ENCODE measurements at places on chromosomes 2 and 18. TPM values are rescaled to one million over a fixed set of nuclear protein-coding genes. Genes with fewer than 3 reads are reported as not detected.

The TUBA4B gene
- not detected for total RNA-seq

DNA sequence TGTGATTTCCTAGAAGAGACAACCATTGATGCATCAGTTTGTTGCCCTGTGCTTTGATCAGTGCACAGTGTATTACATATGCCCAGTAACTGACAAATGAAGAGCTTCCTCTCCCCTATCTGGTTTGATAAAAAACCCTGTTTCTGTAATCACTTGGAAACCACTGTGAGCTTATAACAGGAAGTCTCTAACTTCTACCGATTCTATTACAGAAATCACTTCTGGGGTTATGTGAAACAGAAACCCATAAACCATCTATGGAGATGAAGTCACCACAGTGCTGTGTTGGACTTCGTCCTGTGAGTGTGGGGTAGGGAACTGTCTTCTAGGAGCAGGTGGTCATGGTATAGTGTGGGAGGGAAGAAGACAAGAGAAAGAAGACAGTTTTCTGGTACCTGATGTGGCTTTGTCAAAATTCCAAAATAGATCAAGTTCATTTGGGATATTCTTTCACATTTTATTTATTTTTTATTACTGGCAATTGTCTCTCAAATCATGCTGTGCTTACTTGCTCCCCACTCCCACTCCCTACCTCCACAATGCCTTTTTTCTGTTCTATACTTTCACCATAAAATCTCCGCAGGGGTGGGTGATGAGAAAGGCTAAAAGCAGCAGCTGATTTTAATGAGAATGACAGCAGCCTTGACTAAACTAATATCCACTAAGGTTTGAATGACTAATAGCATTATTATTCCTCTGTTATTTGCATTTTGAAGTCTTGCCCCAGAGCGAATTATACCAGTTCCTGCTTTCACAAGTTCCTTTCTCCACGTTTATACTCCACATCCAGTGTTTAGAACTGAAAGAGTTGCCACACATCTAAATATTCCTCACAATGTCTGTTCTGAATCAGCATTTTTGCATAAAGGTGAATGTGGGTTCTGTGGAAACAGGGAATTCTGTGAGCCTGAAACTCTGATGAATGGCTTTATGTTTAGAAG is 41.7 kb upstream of the RND3 start:
- no peak for DNase-seq

The NTSR2 gene
- 1.6 TPM for total RNA-seq

The AGFG1 gene
- 265 TPM for total RNA-seq

DNA sequence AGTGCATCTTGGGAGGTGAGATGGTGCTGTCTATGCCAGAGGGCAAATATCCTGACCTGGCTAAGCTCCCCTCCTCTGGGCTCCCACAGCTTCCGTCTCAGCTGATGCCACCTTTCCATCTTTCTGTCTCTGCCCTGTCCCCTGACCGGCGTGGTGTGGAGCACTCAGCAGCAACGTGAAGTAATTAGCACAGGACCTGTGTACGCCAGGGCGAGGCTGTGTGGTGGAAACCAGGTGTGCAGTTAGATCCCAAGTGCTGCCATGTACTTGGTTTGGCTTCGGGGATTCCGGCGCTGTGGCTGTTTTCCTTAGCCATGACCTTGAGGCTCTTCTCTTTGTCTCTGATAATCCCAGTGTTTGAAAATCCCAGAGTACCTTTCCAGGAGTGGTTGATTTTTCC is 36.5 kb downstream of the COA5 start:
- no peak for DNase-seq

The SNTG2 gene
- total RNA-seq, result 14.0 TPM

GRCh38 chr18:76953583-76954233 is 131.4 kb downstream of the ZNF236 start:
- peak; percentile 44 for DNase-seq

The PLB1 gene
- 15.4 TPM for total RNA-seq

The RAPGEF4 gene
- 24.6 TPM for total RNA-seq

The SOWAHC gene
- total RNA-seq, result 16.3 TPM

- DNase-seq, result no peak
Measured at GRCh38 chr2:66073172-66073571, 361.8 kb upstream of the MEIS1 start.

DNA sequence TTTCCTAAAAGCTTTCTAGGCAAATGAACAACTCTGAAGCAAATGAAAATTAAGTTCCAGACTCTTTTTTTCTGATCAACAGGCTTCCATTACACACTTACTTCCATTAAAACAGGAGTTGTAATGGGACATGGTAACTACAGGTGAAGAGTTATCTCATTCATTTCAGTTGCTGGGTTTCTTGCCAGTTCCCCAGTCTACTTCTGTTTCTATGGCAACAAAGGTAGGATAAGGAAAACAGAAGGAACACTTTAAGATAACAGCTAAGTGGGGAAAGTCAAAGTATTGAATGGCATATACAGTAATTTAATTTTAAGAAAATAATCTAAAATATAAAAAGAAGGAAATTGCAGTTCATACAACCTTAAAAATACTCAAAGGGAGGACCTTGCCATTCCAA is 25.1 kb downstream of the BAZ2B start:
- no peak for DNase-seq

The DSEL gene
- total RNA-seq, result 28.7 TPM

GRCh38 chr2:213306316-213306942 is 22.2 kb downstream of the SPAG16 start:
- no peak for DNase-seq

DNA sequence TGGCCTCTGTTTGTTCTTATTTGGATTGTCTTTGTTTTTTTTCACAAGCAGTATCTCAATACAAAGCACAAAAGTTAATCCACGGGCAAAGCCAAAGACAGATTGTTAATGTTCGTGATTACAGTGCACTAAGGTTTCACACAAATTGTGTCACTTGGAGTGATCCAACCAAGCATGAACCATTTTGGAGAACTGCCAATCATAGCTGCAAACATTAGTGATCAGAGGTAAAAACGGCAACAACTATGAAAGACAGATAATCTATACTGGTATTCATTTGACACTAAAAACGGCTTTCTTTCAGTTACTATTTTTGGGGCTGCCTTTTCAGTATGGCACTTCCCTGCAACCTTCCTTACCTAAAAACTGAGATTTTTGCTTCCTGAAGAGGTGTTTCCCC is 213.1 kb upstream of the GULP1 start:
- DNase-seq, result no peak

The SF3B1 gene
- 260 TPM for total RNA-seq

DNA sequence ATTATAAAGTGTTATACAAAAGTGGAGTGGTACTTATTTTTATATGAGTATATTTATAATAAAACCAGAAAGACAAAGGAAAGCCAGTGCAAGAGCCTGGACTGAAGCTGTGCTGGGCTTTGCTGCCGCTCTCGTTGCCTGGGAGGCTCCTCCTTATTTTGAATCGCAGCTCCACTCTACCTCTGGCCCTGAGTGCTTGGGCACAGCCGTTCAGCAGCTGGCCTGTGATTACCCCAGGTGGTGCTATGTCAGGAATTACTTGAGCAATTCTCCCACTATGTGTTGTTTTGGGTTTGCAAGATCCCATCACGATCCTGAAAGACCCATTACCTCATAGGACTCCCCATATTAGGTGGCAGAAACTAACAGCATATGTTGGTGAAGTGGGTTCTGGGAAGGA is 53.0 kb upstream of the LCLAT1 start:
- no peak for DNase-seq

The KDSR gene
- total RNA-seq, result 32.3 TPM

GRCh38 chr2:95670167-95670566 is 78.4 kb downstream of the TRIM43 start:
- DNase-seq, result no peak

DNA sequence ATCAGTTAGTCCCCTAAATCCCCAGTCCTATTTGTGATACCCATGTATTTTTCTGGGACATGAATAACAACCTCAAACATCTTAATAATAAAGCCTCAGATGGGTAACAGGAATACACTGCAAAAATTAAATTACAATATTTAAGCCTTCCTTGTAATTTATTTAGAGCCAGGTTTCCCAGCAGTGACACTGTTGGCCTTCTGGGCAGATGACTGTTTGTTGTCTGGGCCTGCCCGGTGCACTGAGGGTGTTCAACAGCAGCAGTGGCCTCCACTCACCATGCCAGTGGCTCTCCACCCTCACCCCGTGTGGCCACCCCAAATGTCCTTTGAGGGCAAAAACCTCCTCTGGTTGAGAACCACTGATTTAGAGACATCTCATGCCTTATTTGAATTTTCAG is 270.2 kb upstream of the SIX3 start:
- DNase-seq, result no peak

DNA sequence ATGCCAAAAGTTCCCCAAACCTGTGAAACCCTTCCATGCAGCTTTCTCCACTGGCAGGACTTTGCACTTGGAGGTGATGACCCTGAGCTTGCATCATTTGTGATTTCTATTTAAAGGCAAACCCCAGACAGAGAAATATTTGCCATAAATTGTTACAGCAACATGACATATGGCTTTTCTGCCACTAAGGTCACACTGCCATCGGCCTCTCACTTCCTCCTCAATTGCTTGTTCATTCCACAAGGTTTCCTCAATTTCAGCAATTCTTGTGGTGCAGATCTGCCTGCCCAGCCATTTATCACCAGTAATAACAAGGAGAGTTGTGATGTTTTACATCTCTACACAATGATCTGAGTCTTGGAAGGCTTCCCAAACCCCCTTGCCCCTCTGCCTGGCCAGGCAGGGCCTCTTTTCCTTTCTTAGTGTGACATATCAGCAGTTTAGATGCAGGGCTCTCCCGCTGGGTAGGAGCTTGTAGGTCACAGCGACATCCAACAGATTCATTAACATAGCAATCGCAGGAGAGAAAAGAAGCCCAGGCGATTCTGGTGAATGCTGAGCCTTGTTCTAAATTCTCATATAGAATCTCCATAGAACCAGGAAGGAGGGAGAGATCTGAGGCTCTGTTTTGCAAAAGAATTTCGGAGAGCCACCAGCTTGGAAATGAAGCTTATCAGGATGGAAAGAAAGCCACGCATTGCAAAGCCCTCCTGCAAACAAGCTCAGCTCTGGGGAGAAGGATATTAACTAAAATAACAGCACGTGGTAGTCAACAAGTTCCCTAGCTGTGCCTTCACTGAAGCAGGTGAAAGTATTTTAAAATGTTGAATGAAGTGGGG is 46.7 kb upstream of the ITGA6 start:
- DNase-seq, result no peak

- no peak for DNase-seq
Measured at GRCh38 chr2:211247751-211248150, 691.4 kb downstream of the CPS1 start.

DNA sequence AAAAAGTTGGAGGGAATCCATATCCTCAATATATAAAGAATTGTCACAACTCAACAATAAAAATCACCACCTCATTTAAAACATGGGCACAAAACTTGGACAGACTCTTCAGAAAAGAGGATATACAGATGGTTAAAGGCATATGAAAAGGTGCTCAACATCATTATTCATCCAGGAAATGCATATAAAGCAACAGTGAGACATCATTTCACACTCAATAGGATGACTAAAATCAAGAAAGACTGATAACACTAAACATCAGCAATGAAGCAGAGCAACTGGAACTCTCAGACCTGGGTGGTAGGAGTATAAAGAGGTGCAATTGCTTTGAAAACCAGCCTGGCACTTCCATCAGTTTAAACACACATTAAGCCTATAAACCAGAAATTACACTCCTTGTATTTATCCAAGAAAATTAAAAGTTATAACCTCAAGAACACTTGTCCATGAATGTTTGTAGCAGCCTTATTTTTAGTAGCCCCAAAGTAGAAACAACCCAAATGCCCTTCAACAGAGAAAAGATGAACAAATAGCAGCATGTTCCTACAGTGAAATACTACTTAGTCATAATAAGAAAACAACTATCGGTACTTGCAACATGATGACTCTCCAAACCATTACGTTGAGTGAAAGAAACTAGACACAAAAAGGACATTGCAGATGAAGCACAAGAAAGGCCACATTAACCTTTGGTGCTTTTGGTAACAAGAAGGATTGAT is 79.1 kb upstream of the TANC1 start:
- DNase-seq, result no peak

GRCh38 chr2:205765151-205765550 is 82.8 kb downstream of the NRP2 start:
- no peak for DNase-seq

DNA sequence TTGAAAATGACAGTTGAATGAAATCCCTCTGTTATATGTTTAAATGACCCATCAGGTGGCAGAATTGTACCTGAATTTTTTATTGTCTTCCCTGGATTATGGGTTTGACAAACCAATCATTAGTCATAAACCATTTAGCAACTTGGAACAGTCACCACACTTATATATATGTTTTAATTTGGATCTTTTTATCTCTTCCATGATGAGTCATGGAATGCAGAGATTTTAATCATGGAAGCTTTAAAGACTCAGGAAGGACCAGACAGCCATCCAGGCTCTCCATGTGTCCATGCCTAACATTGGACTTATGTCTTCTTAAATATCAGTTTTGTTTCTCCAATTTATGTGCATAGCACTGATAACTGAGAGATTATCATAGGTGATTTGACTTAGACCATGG is 188.3 kb upstream of the ZSWIM2 start:
- no peak for DNase-seq

DNA sequence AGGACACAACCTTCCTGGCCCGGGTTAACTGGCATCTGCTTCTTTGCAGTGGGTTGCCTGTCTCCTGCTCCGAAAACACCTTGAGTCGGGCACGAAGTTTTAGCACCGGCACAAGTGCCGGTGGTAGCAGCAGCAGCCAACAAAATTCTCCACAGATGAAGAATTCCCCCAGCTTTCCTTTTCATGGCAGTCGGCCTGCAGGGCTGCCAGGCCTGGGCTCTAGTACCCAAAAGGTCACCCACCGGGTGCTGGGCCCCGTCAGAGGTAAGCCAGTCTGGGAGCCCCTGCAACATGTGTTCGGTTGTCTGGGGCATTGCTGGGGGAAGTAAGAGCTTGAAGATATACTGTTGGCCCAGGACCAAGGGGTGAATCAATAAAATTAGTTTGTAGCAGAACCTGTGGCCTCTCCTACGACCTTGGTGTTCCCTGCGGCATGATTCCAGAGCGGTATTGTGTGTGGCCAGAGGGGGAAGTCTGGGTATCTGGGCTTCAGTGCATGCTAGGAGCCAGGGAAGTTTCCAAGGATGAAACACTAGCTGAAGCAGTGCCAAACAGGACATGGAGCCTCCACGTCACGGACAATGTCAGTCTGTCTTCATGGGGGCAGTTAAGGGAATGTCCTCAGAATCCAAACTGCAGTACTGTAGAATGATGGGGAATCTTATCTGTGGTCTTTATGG is 7.8 kb downstream of the AGBL5 start:
- DNase-seq, result no peak

The RIT2 gene
- not detected for total RNA-seq

The FAM110C gene
- total RNA-seq, result 9.5 TPM

The C2orf80 gene
- total RNA-seq, result not detected

DNA sequence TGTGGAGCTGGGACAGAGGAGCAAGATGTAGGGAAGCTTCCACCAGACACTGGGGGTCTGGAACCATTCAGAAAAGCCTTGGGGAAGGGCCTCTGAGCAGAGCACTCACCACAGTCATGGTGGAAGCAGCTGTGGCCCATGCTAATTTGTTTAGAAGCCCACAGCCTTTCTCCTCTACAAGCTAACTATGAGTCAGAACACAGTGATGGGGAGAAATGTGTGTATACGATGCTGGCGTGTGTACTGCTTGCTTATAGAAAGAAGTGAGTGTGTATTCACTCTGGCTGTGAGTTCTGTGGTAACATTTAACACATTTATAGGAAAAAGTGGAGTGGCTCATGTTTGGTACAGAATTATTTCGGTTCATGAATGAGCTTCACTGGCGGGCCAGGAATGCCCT is 157.0 kb upstream of the ACAA2 start:
- DNase-seq, result no peak

GRCh38 chr18:79187532-79188277 is 118.5 kb downstream of the ATP9B start:
- no peak for DNase-seq

- DNase-seq, result no peak
Measured at GRCh38 chr2:231781798-231782726, 980 bp upstream of the PDE6D start.

The CYP26B1 gene
- total RNA-seq, result 36.6 TPM

The RESP18 gene
- not detected for total RNA-seq
